ENCODE measurements at places on chromosomes 4 and X. TPM values are rescaled to one million over a fixed set of nuclear protein-coding genes. Genes with fewer than 3 reads are reported as not detected.

DNA sequence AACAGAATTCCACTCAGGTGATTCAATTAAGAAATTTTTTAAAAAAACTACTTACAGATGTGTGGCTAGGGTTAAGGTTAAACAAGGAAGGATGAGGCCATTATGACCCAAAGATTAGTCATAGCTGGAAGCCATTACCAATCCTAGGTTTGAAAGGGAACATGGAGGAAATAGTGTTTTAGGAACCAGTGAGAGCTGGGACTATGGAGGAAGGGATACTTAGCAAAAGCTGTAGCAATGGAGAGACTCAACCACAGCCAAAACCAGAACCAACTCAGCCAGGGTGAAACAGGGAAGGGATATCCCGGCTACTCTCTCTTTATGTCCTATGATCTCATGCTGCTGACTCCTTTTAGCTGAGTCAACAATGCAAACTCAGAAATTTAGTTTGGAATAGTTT is 148.6 kb upstream of the CNKSR2 start:
- H3K27ac ChIP-seq = no peak overlapping the region
- DNase-seq = no peak
- no peak overlapping the region for H3K4me3 ChIP-seq
- H3K4me1 ChIP-seq = no peaks in the 10 kb centered on the region

DNA sequence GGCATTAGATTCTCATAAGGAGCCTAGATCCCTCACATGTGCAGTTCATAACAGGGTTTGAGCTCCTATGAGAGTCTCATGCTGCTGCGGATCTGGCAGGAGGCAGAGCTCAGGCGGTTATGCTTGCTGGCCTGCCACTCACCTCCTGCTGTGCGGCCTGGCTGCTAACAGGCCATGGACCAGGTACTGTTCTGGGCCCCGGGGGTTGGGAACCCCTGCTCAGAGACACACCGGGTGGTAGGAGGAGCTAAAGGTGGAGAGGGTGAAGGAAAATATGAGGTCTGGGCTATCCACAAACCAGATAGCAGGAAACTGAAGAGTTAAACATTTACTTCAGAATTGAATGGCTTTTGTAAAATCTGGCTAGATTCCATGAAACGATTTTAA is 5.9 kb upstream of the F11 start:
- no peaks in the 10 kb centered on the region for H3K27me3 ChIP-seq
- DNase-seq = no peak
- no peak overlapping the region for H3K27ac ChIP-seq
- H3K4me3 ChIP-seq = no peak overlapping the region
- H3K36me3 ChIP-seq = no peaks in the 10 kb centered on the region
- no peaks in the 10 kb centered on the region for H3K4me1 ChIP-seq

DNA sequence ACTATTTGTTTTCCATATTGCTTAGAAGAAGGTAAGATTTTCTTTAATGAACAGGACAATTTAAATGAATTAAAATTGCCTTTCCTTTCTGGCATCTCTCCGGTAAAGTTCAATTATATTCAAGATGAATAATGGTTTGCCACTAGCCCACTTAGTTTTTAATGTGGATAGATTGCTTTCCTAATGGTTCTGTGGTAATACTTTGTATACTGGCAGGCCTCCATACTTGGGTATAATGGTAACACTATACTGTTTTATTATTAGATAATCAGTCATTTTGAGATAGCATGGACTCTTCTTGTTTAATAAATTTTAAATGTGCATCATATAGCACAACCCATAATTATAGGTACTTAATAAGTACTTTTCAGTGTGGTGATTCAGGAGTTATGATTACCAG is 89.5 kb downstream of the ELOVL6 start:
- H3K4me3 ChIP-seq = no peak overlapping the region
- H3K4me1 ChIP-seq = peaks cover 5% of the 10 kb centered on the region
- no peak for DNase-seq
- H3K27me3 ChIP-seq = no peaks in the 10 kb centered on the region

DNA sequence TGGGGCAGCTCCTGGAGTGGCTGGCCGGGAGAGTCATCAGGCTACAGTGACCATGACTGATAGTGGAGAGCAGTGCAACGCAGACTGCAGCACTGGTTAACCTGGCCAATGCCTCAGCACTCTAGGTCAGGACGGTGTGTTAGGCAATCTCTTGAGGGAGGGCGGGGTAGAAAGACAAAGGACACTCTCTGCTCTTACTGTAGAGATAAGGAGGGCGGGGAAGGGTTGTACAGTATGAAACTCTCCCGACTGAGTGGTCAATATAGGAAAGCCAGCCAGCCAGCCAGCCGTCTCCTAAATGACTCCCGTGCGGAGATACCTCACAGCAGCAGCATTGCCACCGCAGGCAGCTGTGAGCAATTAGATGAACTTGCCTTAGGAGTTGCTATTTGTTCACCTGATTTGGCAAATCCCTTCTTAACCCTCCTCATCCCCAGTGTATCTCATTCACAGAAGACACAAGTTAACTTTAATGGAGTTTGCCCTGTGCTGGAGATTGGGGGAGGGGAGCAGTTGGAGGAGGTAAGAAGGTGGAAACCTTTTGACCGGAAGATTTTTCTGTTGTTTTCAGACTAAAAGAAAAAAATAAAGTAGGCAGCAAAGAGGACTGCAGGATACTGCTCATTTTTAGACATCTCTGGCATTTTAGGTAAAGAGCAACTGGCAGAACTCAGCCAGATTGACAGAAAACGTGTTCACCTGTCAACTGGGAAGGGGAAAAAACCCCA is 330.5 kb downstream of the HNRNPD start:
- no peaks in the 10 kb centered on the region for H3K36me3 ChIP-seq
- H3K4me1 ChIP-seq = no peaks in the 10 kb centered on the region
- no peak overlapping the region for H3K4me3 ChIP-seq
- no peak for DNase-seq
- H3K27me3 ChIP-seq = peaks cover 31% of the 10 kb centered on the region

DNA sequence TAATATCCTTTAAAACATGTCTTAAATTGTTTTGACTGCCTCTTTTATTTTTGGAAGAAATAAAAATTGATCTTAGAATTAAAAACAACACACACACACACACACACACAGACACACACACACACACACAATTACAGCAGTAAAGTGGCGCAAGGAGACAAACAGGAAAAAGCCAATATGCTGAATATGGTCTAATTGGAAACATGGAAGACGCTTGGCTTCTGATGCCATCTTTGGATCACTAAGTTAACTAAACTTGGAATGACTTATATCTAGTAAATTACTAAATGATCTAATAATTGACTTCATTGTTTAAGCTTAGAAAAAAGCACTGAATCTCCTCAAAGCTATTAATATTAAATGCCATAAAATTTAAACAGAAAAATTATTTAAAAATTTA is 1093.4 kb downstream of the ADGRL3 start:
- no peak overlapping the region for H3K27ac ChIP-seq
- H3K27me3 ChIP-seq = no peaks in the 10 kb centered on the region
- no peak overlapping the region for H3K4me3 ChIP-seq

GRCh38 chrX:95290455-95290854 is 1394.2 kb upstream of the DIAPH2 start:
- no peaks in the 10 kb centered on the region for H3K27me3 ChIP-seq
- no peak overlapping the region for H3K27ac ChIP-seq
- no peaks in the 10 kb centered on the region for H3K4me1 ChIP-seq
- H3K4me3 ChIP-seq = no peak overlapping the region
- DNase-seq = no peak

DNA sequence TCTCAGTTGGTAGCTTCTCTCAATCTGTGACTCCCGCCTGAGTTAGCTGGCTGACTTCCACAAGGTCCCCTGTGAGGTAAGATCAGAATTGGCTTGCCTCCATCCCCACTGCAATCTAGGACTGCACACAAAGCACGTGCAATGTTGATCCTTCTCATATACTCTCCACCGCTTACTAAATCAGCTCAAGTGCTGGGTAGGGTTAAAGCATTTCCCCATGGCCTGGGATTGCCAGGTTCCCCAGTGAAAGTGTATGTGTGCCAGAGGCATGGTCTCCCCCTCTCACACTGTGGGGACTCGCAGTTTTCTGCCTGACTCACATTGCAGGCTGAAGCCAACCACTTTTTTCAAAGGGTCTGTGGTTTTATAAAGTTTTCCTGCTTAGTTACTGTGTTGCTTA is 886.9 kb downstream of the FAM133A start:
- no peak overlapping the region for H3K27ac ChIP-seq
- DNase-seq = no peak
- no peaks in the 10 kb centered on the region for H3K36me3 ChIP-seq
- no peak overlapping the region for H3K4me3 ChIP-seq

- no peaks in the 10 kb centered on the region for H3K4me1 ChIP-seq
- H3K36me3 ChIP-seq = no peaks in the 10 kb centered on the region
- DNase-seq = no peak
- H3K4me3 ChIP-seq = no peak overlapping the region
- H3K27ac ChIP-seq = no peak overlapping the region
Observed at GRCh38 chrX:353566-354535, 32.9 kb downstream of the PPP2R3B start.

DNA sequence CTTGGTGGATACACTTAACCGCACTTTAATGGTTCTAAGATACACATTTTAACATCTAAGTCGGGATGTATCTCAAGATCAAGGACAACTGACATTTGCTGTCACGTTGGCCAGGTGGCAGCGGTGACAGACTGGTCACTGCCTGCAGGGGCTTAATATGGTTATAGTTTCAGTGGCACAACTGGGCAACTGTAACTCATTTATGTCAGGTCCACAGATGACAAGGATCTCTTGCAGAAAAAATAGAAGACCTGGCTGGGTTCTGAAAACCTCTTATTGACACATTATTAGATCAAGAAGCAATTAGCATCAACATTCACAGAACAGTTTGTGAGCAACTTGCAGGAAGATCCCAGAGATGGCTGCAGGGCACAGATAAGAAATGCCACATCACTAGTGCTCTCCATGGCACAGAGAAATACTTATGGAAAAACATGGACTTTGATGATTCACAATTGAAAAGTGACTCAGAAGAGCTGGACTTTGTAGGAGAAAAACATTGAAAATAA is 99.6 kb upstream of the SORBS2 start:
- peak; percentile 71 for DNase-seq
- peaks cover 17% of the 10 kb centered on the region for H3K4me1 ChIP-seq
- H3K36me3 ChIP-seq = no peaks in the 10 kb centered on the region
- no peaks in the 10 kb centered on the region for H3K27me3 ChIP-seq
- H3K4me3 ChIP-seq = no peak overlapping the region
- H3K27ac ChIP-seq = peak overlapping the region; percentile 91

GRCh38 chrX:1108501-1109445 is 103.7 kb downstream of the CRLF2 start:
- H3K27ac ChIP-seq = no peak overlapping the region
- peaks cover 8% of the 10 kb centered on the region for H3K27me3 ChIP-seq
- H3K36me3 ChIP-seq = no peaks in the 10 kb centered on the region
- no peak for DNase-seq

GRCh38 chr4:40238700-40239548 is 42.1 kb downstream of the RHOH start:
- no peaks in the 10 kb centered on the region for H3K4me1 ChIP-seq
- H3K4me3 ChIP-seq = no peak overlapping the region
- H3K27me3 ChIP-seq = no peaks in the 10 kb centered on the region
- no peaks in the 10 kb centered on the region for H3K36me3 ChIP-seq

DNA sequence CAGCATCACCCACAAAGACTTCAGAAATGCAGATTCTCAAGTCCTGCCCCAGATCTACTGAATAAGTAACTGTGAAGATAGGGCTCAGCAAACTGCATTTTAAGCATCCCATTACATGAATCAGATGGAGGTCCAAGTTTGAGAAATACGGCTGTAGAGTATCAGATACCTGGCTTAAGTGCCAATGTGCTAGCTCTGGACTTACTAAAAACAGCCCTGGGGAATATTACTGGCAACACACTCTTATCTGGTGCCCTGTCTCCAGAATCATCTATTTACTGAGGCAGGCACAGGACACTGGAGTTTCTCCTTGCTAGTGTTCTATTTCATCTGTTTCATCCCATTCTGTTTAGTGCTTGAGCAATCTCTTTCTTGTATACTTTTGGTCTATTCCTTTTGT is 105.1 kb downstream of the SPOCK3 start:
- no peak overlapping the region for H3K4me3 ChIP-seq
- H3K4me1 ChIP-seq = no peaks in the 10 kb centered on the region

- H3K4me3 ChIP-seq = no peak overlapping the region
- H3K27ac ChIP-seq = 0 out of 2 replicates have a peak overlapping the region, but pooled peaks have one; percentile 17
Observed at GRCh38 chrX:22399437-22400192, 126.9 kb downstream of the CBLL2 start.

The ESX1 gene
- polyA plus RNA-seq = not detected

The GAGE1 gene
- not detected for polyA plus RNA-seq

The FGG gene
- polyA plus RNA-seq = not detected

The PAGE1 gene
- polyA plus RNA-seq = 0.50 TPM

The GABRA4 gene
- polyA plus RNA-seq = not detected

The RS1 gene
- polyA plus RNA-seq = not detected
